ENCODE measurements at places on chromosomes 4 and X. TPM values are rescaled to one million over a fixed set of nuclear protein-coding genes. Genes with fewer than 3 reads are reported as not detected.

RRH gene
- total RNA-seq, result 0.07 TPM

DNA sequence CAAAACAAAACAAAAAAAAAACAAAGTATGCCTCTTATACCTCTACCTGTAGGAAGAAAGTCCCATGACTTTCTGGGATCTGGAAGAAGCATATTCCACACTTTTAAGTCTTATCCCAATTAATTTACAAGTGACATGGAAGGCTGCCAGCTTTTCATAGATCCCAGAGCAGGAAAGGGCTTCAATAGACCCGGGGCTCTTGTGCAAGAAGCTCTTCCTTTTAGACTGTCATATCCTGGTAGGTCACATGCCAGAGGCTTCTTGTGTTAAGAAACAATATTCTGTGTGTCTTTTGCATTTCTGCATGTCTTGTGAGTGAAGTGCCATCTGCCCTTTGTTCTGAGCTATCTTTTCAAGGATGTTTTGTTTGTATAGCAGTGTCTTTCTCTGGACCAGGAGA is 84.4 kb upstream of the PHOX2B start:
- peak; percentile 11 for DNase-seq

DNA sequence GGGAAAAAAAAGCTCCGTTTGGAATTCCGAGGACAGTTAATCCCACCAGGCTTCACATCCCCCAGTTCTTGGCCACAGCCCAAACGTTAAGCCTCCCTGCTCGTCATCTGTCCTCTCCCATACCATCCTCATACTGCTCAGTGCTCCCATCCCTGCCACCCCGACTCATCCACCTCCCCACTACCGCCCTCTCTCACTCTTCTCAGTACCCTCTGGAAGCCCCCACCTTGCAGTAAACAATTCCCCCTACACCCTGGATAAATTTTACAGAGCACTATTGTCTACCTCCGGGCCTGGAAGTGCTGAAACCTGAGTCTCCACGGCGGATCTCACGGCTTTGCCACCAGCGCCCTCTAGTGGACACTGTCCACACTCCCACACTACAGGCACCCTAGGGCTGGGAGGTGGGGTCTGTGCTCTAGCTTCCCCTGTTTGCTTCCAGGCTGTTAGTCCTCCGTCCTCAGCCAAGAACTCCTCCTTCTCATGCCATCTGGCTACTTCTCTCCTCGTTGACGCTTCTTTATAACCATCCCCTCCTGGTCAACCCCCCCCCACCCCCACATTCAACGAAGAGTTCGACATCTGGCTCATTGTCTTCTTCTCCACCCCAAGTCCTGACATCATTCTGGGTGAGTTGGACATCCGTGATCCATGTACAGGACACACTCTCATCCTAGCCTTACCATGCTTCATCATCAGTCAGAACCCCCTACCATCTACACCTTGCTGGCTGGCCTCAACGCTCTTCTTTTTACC is 54.5 kb downstream of the RTL9 start:
- no peak for DNase-seq

- DNase-seq, result no peak
Measured at GRCh38 chr4:70969076-70969475, 24.4 kb upstream of the DCK start.

- no peak for DNase-seq
Measured at GRCh38 chrX:106726485-106727437, at the start of gene RNF128. TSS of gene RNF128 (plus strand) at chrX:106726701. CDS start at chrX:106726914, 213 bp downstream.

- DNase-seq, result no peak
Measured at GRCh38 chr4:20041839-20042407, 209.8 kb upstream of the SLIT2 start.

All from pulmonary artery endothelial cell (primary cell).